Stimulated activated memory B cell treated with anti-CD40 and anti-IgM and Interleukin-4, amounts not matched to agents 10 μg/mL and 1 μg/mL and 100 μg/mL, for 72 hours (primary cell): ENCODE measurements at places on chromosomes 13 and 19.

DNA sequence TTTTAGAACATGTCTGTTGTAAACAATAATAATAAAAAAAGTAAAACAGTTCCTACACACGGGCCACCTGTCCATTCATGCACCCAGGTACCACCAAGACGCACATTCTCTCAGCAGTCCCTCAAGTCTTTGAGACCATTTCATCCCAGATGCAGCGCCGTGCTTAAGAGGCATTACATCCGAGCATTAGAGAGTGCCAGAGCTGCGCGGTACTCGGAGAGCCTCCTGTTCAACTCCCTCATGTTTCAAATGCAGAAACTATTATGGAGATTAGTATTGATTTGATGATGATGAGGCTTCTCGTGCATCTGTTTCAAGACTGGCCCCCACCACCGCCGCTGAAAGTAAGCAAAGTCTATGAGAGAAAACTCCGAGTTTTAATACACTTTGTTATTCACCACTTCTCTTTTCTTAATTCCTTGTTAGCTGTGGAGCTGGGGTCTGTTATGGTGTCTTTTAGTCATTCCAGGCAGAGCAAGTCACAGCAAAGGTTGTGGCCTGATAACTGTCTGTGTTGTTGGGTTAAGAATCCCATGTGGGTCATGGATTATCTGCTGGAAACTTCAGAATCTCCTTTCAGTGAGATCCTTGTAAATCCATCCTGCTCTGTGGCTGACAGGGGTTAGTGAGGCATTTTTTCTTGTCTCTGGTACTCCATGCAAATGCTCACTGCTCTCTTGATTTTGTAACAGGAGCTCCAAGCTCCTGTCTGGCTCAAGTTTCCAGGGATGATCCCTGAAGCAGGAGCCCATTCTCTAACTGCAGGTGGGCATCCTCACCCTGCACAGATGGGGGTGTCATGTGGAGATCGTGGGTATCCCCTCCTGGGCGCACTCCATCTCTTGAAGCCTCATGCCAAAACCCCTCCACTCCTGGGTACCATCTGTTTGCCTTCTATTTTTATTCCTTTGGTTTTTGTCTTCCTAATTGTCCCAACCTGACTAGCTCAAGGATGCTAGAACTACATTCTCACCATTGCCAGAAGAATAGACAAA, 74.9 kb upstream of the MTIF3 start:
- no peak for ATAC-seq

GRCh38 chr13:51921790-51922740, 60.3 kb downstream of the CCDC70 start:
- peak; percentile 43 for ATAC-seq

DNA sequence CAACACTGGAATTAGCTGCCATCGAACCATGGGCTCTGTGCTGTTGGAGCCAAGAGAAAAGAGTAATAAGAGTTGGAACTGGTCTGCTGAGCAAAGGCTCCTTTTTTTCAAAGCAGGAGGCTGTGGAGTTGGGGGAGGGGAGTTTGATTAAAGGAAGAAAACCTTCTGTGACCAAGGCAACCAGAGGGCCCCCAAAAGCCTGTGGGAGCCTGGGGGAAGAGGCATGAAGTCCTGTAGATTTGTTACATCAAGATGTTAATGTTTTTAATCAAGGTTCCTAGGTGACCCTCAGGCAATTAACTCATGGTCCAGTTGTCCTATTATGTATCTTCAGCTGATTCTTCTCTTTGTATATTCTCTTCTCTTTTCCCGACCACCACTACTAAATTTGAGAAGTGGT, 403.9 kb downstream of the NDFIP2 start:
- no peak for ATAC-seq

DNA sequence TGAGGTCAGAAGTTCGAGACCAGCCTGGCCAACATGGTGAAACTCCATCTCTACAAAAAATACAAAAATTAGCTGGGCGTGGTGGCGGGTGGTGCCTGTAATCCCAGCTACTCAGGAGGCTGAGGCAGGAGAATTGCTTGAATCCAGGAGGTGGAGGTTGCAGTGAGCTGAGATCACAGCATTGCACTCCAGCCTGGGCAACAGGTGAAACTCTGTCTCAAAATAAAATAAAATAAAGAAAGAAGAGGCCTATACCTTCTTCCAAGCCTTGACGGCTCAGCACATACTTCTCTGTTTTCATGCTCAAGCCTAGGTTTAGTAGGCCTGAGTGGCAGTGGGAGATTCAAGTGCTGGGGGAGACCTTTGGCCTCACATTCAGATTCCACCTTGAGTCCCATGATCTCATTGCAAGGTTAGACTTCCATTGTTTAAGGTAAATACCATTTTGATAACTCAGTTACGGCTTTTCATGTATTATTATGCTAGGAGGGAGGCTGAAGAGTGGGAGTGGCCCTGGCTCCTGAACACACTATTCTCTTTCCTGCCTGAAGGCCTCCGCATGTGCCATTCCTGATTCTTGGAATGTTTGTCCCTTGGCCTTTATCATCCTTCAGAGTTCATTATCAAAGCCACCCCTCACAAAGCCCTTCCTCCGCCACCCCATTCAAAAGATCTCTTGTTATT, 1.6 kb upstream of the SPINT2 start:
- ATAC-seq: no peak

DNA sequence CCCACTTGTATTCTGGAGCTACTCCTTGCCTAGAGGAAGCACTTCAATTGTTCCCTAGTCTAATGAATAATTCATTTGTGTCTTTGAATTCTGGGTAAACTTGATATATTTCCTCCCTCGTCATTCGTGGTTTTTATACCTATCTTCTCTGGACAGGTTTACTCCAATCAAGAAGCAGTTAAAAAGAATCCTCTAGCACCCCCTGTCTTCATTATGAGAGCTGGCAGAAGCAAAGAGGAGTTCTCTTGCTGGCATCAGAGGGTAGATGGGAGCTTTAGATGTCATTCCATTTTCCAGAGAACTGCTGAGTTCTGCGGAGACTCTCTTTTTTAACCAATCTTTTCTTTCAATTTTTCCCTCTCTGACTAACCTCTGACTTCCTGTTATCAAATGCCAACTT, 627.7 kb downstream of the FGF9 start:
- ATAC-seq: no peak

DNA sequence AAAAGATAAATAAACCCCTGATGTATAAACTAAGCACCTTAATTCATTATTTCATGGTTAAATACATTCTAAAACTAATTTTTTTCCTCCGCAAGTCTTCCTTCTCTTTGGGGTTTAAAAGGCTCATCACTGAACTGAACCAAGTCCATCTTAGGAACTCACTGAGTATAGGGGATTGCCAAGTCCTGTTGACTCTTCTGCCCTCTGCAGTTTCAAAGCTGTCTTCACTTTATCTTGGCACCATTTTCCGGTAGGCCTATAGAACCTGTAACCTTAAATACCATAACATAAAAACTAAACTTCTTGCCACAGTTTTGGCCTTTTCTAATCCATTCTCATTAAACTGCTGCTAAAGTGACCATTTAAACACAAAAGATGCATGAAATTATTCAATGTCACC, 66.5 kb upstream of the USPL1 start:
- ATAC-seq: peak; percentile 75

- no peak for ATAC-seq
Measured at GRCh38 chr13:113354831-113355610, 8.9 kb downstream of the GRTP1 start.

DNA sequence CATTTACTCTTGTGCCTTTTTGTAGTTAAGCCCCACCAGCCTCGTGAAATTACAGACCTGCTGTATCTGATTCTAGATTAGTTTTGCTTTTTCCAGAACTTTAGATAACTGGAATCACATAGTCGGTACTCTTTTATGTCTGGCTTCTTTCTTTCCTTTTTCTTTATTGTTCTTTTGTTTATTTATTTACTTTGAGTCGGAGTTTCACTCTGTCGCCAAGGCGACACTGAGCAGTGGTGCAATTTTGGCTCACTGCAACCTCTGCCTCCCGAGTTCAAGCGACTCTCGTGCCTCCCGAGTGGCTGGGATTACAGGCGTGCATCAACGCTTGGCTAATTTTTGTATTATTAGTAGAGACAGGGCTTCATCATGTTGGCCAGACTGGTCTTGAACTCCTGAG, 6.0 kb upstream of the NCCRP1 start:
- ATAC-seq: no peak

- ATAC-seq: no peak
Measured at GRCh38 chr13:73369095-73369494, 310.3 kb downstream of the KLF5 start.

DNA sequence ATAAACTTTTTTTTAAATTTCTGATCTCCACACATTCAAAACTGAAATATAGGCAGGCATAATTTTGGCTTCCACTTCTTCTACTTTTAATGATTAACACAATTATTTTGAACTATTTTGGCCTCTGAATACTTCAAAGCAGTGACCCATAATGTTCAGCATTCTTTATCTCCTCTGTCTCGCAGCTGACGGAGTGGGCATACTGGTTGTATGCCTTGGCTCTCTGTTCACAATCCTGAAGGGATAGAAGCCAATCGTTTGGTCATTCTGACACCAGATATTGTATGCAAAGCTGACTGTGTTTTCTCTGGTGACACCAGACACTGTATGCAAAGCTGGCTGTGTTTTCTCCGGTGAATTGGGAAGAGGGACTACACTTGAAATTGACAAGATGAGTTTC, 833.0 kb downstream of the EFNB2 start:
- no peak for ATAC-seq

GRCh38 chr13:111219280-111219679, 101.2 kb upstream of the TEX29 start:
- no peak for ATAC-seq

DNA sequence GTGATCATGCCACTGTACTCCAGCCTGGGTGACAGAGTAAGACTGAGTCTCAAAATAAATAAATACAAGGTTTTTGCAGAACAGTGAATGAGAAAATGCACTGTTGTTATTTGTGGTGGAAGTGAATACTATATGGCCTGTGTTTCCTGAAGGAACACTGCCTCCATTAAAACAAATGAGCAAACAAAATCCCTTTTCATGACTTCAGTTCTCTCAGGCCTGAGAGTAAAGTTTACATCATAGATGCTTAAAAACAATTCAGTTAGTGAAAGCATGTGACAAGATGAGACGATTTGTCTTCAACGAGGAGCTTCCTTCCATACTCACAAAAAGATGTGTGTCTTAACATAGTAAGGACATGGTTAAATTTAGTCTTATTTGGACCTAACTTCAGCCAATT, 14.4 kb downstream of the SPINT2 start:
- ATAC-seq: no peak

DNA sequence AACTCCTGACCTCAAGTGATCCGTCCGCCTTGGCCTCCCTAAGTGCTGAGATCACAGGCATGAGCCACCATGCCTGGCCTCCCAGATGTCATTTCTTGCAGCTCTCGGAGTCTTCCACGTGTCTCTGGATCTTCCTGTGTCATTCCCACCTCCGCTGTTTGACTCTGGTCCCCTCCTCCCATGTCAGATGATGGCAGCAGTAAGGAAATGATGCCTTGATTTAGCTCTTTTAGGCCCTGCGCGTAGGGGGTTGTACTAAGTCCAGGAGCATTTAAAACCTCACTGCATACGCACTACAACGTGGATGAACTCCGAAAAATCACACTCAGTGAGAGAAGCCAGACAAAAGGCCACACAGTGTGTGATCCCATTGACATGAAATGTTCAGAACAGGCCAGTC, 113.1 kb downstream of the GNG7 start:
- ATAC-seq: no peak

DNA sequence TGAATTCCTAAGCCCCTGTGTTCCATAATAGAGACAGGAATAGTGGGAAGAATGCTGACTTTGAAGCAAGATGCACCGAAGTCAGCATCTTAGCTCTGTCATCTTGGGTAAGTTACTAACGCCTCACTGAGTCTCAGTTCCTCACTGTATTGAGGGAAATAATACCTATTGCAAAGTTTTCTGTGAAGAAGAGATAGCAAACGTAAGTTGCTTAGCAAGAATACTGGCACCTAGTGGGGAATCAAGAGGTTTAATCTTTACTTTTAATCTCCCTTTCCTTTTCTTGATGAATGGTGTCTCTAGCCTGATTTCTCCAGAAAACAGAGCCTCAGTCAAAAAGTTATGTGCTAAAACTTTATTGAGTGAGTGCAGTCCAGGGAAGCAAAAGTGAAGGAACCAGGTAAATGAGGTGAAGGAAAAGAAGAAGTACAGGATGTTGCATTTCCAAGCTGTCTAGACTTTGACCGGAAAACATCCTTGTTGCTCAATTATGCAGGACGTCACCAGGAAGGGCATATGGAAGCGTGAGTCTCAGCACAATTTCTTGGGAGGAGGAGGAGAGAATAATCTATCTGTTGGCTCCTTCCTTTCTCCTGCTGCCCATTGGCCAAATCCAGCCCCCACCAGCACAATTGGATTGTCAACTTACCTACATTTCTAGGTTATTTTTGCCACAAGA, 210.0 kb downstream of the B3GLCT start:
- peak; percentile 62 for ATAC-seq

GRCh38 chr13:24459234-24459633, 53.3 kb downstream of the PARP4 start:
- ATAC-seq: no peak

DNA sequence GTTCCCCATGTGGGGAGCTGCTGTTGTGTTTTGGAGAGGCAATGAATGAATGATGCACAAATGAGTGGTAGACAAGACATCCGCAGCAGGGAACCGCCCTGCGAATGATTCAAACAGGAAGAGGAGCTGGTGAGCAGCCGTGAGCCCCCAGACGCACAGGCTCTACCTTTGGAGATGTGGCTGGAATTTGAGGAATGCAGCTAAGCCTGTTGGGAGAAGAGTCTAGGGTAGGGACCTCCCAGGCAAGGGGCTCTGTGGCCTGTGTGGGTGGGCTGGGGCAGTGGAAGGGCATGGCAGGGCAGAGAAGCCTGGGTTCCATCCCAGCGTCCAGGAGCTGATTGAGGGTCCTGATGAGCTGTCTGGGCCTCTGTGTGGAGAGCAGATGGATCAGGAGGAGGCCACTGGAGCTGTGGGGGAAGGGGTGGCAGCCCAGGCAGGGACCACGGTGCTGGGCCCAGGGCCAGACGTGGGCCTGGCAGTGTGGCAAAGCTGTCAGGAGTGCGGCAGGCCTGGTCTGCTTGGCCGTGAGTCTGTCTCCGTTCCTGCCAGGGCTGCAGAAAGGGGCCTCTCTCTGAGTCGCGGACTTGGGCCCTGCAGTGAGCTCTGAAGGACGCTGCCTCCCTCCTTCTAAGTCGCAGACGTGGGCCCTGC, 41.8 kb upstream of the DCUN1D2 start:
- no peak for ATAC-seq

DNA sequence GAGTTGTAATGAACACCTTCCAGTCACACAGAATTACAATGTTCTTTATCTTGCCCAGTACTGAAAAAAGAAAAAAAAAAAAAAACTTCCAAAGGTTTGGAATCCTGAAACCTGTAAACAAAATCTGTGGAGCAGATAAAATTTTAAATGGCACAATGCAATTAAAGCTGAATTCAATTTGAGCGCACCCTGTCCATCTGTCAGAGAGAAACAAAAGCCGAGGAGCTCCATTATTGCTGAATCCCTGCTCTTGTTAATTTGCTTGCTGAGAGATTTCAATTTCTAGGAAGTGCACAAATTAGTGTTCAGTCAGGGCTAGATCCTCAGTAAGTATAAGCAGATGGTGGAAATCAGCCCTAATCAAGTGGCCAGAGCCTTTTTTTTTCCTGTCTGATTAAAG, 65.2 kb downstream of the DACH1 start:
- ATAC-seq: no peak
